ENCODE measurements at places on chromosomes 4 and X.

DNA sequence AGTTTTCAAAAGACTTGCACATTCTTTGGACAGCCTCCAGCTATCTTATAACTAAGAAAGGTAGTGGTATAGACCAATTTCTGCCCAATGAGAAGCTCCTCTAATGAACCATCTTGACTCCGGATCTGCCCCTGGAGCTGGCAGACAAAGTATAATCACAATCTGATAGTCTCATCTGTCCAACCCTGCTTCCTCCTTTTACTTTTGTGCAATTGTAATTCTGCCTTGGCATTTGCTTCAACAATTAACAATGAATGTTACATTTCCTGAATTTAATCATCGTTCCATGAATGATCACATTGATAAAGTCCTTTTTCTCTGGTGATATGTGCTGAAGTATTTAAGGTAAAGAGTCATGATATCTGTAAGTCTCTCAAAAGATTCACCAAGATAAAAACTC lies 27.8 kb downstream of the FRYL start:
- no peak for DNase-seq

GRCh38 chrX:136057567-136057966 lies 72.3 kb downstream of the SLC9A6 start:
- no peak for DNase-seq

DNA sequence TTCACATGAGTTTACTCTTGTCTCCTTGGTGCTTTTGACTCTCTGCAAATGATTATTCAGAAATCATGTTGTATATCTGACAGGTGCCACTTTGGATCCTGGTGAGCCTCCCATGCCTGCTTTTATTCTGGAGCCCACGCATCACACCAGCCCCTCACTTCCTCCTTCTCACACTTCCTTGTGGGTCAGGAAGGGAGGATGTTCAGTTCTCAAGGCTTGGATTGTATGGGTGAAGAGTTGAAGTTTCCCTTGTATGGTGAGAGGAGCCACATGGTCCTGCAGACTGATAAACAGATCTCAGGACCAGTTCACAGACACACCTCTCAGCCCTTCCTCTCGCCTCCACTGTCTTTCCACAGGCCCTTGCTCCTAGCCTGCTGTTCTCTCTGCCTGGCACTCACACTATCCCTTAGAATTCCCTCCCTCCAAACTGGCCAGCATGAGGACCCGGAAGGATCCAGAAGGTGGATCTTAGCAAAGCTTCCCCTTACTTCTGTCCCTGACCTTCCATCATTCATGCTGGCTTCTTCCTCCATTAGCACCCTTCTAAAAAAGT lies 92.1 kb downstream of the STK32B start:
- DNase-seq: no peak

GRCh38 chrX:69627744-69628143 lies 11.8 kb downstream of the EDA start:
- DNase-seq: no peak
